Aorta (tissue), 5 donors: ENCODE measurements at places on chromosomes 11 and 22. TPM values are rescaled to one million over a fixed set of nuclear protein-coding genes. Genes with fewer than 3 reads are reported as not detected.
A peak's percentile ranks its signal among the peaks of the same experiment; 100 is the strongest.

GRCh38 chr11:87039371-87039770 is 1.6 kb downstream of the TMEM135 start:
- H3K4me1 ChIP-seq = no peaks in the 10 kb centered on the region
- H3K27me3 ChIP-seq = no peaks in the 10 kb centered on the region
- no peaks in the 10 kb centered on the region for H3K36me3 ChIP-seq
- DNase-seq = no peak
- no peak overlapping the region for H3K27ac ChIP-seq
- peak overlapping the region; percentile 90 for H3K4me3 ChIP-seq

GRCh38 chr11:44002191-44003093 is 45.3 kb upstream of the ACCSL start:
- no peak overlapping the region for H3K27ac ChIP-seq
- H3K36me3 ChIP-seq = no peaks in the 10 kb centered on the region
- DNase-seq = no peak

DNA sequence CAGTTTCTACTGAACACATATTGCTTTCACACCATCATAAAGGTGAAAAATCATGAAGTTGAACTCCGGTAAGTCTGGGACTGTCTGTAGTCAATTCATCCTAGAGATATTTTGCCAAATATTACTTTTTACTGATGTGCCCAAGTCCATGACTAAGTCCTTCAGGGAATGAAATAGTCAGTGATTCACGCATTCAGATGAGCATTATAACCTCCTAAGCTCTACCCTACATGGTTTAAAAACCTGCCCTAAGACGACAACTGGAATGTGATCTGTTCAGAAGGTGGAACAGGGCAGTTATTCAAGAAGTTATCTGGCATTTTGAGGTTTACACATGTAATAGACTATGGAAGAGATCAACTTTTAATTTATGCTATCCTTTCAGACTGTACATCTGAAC is 125.6 kb downstream of the TRPC6 start:
- DNase-seq = no peak
- H3K27ac ChIP-seq = no peak overlapping the region
- H3K36me3 ChIP-seq = no peaks in the 10 kb centered on the region
- H3K27me3 ChIP-seq = no peaks in the 10 kb centered on the region
- no peaks in the 10 kb centered on the region for H3K4me1 ChIP-seq
- no peak overlapping the region for H3K4me3 ChIP-seq

- no peaks in the 10 kb centered on the region for H3K36me3 ChIP-seq
- H3K4me3 ChIP-seq = no peak overlapping the region
- no peaks in the 10 kb centered on the region for H3K27me3 ChIP-seq
- H3K27ac ChIP-seq = no peak overlapping the region
- DNase-seq = no peak
- no peaks in the 10 kb centered on the region for H3K4me1 ChIP-seq
These were observed 25.5 kb upstream of the TSPAN18 start for GRCh38 chr11:44701276-44701675.

Gene FGF4
- total RNA-seq = not detected

Gene RIBC2
- total RNA-seq = 1.2 TPM

DNA sequence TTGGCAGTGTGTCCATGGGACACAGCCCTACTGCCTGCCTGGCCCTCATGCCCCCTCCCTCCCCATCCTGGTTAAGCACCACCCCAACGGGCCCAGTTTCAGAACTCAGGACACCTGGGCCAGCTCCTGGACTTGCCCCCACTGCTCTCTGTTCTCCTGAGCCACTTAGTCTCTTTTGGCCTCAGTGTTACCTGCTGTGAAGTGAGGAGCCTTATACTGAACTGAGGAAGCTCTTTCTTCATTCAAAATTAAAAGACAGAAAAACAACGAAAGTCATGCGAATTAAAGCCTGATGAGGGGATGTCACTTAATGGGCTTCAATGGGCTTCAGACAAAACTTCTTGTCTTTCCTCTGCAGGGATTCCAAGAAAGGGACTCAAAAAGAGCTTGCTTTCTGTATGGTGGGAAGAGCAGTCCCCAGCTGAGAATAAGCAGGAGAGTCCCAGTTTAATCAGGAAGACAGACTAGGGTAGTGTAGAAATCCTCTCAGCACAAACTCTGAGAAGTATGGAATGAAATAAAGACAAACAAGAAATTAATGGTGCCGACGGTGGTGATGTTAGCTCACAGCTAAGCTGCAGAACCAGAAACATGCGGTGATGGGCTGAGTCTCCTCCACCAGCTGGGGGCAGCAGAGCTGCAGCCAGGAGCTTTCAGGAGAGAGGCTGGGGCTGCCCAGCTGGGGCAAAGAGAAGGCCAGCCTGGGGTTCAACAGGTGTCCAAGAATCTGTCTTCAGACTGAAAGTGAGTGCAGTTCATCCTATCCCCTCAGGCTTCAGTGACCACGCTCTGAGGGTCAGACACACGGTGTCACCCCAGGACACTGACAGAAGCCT is 101.0 kb downstream of the GGTLC2 start:
- H3K27me3 ChIP-seq = no peaks in the 10 kb centered on the region
- no peak for DNase-seq
- no peaks in the 10 kb centered on the region for H3K4me1 ChIP-seq
- H3K36me3 ChIP-seq = no peaks in the 10 kb centered on the region
- no peak overlapping the region for H3K4me3 ChIP-seq

Gene B4GAT1
- 11.8 TPM for total RNA-seq

DNA sequence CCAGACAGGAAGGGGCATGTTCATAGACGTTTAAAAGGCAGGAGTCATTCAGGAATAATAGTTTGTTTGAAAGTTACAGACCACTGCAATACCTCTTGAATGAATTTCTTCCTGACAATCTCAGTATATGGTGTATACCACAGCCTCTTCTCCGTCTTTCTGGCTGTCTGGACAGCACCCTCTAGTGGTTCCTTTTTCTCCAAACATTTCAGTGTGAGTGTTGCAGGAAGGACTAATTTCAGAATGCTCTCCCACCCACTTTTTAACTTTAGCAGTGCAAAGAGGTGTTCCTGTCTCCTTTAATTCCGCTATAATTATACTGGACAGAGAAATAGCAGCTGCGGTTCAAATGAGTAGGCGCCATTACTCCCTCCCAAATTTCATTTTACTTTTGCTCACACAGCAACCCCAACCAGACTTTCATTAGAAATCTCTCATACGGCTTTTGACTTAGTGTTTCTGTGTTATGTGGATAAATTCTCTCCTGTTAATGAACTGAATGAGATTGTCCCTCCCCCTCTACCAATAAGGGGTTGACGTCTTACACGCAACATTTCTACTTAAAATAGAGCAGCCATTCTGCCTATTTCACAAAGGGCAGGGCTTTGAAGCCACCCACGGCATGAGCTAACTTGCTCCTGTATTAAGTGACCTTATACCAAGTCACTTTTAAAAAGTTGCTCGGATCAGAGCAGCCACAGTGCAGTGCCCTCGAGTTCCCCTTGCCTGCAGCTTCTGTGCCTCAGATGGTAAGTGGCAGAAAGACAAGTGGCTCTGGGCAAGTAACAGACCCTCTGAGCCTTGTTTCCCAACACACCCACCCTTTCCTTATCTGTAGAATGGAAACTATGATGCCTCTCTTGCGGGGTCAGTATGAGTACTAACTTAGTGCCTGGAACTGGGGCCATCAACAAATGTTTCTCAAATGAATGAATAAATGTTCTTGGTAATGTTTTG is 368.6 kb downstream of the OPCML start:
- DNase-seq = no peak
- no peak overlapping the region for H3K4me3 ChIP-seq
- H3K27ac ChIP-seq = no peak overlapping the region
- H3K27me3 ChIP-seq = no peaks in the 10 kb centered on the region
- H3K4me1 ChIP-seq = no peaks in the 10 kb centered on the region
- no peaks in the 10 kb centered on the region for H3K36me3 ChIP-seq

DNA sequence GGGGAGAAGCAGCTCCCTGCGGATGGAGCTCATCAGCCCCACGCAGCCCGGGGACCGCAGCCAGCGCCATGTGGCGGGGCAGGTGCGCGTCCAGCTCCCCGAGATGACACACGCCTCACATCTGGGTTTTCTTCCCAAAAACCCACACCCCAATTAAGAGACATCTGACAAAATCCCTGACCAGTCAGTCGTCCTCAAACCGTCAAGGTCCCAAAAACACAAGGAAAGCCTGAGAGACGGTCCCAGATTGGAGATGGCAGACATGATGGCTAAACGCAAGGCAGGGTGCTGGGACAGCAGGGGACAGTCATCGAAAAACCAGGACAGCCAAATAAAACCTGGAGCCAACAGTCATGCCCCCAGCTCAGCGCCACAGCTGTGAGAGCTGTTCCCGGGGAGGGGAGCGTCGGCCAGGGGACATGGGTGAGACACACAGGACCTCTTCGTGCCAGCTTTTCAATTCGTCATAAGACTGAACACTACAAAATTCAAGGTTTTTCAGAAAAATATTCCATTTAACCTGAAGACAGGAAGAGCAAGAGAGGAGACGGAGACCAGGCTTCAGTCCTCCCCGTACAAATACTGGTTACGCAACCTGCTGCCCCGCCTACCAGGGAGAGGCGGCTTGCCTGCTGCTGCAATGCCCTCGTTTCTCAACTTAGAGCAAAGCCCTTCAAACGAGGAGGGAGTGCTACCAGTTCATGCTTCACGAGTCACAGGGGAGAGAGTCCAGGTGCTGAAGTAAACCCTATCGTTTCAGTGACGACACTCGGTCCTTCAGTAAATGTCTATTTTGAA is 10.5 kb downstream of the TOLLIP start:
- no peaks in the 10 kb centered on the region for H3K4me1 ChIP-seq
- DNase-seq = peak; percentile 92
- no peak overlapping the region for H3K27ac ChIP-seq
- H3K36me3 ChIP-seq = no peaks in the 10 kb centered on the region
- no peaks in the 10 kb centered on the region for H3K27me3 ChIP-seq

DNA sequence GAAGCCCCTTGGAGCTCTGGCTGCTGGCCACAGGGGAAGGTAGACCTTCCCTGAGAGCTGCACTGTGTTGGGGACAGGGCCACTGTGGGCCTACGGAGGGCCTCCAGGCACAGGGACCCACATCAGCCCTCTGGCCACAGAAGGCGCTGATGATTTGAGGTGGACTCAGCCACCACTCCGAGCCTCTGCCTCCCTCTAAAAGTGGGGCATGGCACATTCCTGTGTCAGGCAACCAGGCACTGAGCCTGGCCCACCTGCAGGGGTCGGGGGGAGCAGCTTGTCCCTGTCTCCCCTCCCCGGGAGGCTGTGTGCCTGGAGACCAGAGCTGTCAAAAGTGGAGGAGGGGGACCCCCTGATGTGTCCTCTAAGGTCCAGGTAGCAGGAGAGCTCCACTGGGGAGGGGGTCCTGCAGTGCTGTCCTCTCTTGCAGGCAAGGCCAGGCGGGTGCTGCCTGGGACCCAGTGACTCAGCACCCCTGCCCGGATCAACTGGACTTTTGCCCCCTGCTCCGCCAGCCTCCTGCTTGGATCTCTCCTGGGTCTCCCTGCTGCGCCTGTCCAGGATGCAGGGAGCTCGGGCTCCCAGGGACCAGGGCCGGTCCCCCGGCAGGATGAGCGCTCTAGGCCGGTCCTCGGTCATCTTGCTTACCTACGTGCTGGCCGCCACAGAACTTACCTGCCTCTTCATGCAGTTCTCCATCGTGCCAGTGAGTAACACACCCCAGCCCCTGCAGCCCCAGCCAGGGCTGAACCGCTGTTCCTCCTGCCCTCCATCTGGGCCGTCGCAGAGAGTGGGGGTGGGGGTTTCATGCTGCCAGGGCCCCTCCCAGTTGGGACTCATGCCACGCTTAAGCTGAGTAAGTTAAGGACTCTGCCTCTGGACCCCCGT is 17.5 kb upstream of the CDKN1C start:
- H3K36me3 ChIP-seq = no peaks in the 10 kb centered on the region
- H3K4me1 ChIP-seq = no peaks in the 10 kb centered on the region
- no peaks in the 10 kb centered on the region for H3K27me3 ChIP-seq
- no peak for DNase-seq
- H3K4me3 ChIP-seq = peak overlapping the region; percentile 68

DNA sequence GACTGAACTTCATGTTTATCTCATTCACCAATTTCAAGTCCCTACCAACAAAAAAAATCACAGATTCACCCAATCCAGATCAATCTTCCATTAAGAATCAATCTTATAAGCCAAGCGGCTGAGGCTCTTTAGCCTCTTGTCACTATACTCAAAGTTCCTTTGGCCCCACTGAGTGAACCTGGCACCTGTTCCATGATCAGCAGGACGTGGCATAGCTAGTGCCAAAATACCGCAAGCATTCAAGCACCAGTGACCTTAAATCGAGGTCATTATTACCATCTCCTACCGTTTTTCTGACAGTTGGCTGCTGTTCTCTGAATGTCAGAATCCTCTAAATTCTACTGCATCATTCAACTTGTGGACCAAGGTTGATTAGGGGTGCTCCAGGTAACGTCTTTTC is 141.2 kb downstream of the CADM1 start:
- no peak for DNase-seq
- H3K36me3 ChIP-seq = no peaks in the 10 kb centered on the region
- no peak overlapping the region for H3K4me3 ChIP-seq
- no peaks in the 10 kb centered on the region for H3K27me3 ChIP-seq

GRCh38 chr11:24628224-24628776 is 131.4 kb downstream of the LUZP2 start:
- DNase-seq = no peak
- no peak overlapping the region for H3K4me3 ChIP-seq
- H3K27me3 ChIP-seq = no peaks in the 10 kb centered on the region
- no peak overlapping the region for H3K27ac ChIP-seq
- H3K36me3 ChIP-seq = no peaks in the 10 kb centered on the region
- no peaks in the 10 kb centered on the region for H3K4me1 ChIP-seq

DNA sequence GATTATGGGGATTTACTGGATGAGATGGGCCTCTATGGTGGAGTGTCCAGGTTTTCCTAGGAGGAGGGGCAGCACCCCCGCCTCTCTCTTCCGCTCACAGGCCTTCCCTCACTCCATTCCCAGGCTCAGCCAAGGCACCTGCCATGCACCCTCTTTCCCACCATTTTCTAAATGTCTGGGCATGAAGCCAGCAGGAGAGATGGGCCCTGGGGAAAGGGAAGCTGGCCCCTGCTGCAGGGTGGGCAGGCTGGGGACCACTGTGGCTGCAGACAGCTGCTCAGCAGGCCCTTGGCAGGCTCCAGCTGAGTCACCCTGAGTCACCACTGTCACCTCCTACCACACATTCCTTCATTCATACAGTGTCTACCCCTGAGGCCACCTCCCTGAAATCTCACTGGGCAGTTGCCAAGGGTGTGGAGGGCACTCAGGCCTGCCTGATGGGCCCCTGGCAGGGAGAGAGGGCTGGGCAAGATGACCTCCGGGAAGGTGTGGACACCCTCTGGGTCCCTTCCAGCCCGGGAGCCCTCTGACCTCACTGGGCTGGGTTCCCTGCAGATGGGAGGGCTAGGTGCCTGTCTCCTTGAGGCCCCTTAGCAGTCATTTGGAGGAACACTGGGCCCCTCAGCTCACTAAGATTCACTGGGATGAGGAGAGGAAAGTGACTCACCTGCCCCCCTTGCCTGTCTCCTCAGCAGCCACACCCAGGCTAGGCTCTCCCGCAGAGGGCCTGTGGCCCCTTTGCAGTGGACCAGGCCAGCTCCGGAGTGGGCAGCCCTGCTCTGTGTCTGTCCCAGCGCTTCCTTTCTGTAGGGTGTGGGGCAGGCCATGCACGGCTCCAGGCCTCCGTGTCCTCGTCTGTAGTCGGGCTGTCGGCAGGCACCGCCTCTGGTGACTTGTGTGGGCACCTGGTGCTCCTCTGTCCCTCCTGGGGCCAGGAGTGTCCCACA is 7.8 kb downstream of the MYEOV start:
- H3K36me3 ChIP-seq = no peaks in the 10 kb centered on the region
- H3K27me3 ChIP-seq = no peaks in the 10 kb centered on the region
- H3K4me3 ChIP-seq = no peak overlapping the region
- DNase-seq = peak; percentile 87

Gene WNT7B
- total RNA-seq = not detected

Gene MYOD1
- not detected for total RNA-seq

Gene SMTNL1
- not detected for total RNA-seq

Gene POU2AF1
- 0.45 TPM for total RNA-seq

Gene GRAMD1B
- total RNA-seq = 4.6 TPM

- no peaks in the 10 kb centered on the region for H3K4me1 ChIP-seq
- H3K27me3 ChIP-seq = no peaks in the 10 kb centered on the region
- H3K27ac ChIP-seq = no peak overlapping the region
- DNase-seq = no peak
These were observed 1001.1 kb downstream of the BRD1 start for GRCh38 chr22:48826546-48826945.
